ENCODE measurements at places on chromosomes 7 and 10. TPM values are rescaled to one million over a fixed set of nuclear protein-coding genes. Genes with fewer than 3 reads are reported as not detected.

- peak; percentile 16 for DNase-seq
These were observed 133.2 kb upstream of the FAM171A1 start for GRCh38 chr10:15504101-15504840.

- DNase-seq = peak; percentile 45
These were observed 4.4 kb upstream of the GALNTL5 start for GRCh38 chr7:151951672-151952338.

GRCh38 chr7:26151953-26152781, at the start of gene NFE2L3:
TSS of gene NFE2L3 (plus strand) at chr7:26152198. CDS start at chr7:26152499, 301 bp downstream.
- DNase-seq = peak; percentile 63

DNA sequence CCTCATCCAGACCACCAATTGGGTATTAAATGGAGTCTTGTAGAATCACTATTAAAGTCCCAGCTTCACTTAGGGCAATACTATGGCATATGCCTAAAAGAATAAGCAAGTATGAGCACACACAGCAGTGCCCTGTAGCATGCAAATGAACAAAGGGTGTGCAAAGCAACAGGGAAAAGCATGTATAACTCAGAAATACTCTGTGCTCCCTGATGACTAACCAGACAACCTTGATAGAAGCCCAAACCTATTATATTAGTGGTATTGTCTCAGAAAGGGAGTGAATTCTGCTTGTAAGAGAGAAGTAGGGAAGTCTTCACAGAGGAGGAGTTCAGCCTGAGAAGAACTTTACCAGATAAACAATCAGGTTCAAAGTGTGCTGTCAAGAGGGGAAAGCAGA, 131.2 kb downstream of the DGKI start:
- no peak for DNase-seq

- no peak for DNase-seq
These were observed 18.4 kb upstream of the VOPP1 start for GRCh38 chr7:55590517-55591281.

DNA sequence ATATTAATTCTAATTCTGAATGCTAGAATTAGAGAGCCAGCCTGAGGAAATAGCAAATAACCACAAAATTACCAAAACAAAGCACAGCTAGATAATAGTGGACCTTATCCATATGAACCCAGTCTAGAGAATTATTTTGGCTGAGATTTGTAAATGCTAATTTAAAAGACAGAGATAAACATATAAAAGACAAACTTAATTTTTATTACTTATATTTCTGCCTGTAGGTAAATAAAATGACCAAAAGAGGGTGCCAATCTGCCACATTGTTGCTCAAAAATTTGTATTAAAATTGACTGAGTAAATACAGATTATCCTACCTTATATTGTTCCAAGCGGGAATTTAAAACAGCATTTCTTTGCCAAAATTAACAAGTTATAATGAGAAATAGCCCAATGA, 20.2 kb downstream of the RTKN2 start:
- DNase-seq = peak; percentile 13

NPFFR1 gene
- total RNA-seq = not detected
